Amniotic epithelial cell (primary cell): ENCODE measurements at places on chromosomes 3 and 15.

GRCh38 chr3:31014317-31015040, 120.0 kb upstream of the GADL1 start:
- no peak for DNase-seq

DNA sequence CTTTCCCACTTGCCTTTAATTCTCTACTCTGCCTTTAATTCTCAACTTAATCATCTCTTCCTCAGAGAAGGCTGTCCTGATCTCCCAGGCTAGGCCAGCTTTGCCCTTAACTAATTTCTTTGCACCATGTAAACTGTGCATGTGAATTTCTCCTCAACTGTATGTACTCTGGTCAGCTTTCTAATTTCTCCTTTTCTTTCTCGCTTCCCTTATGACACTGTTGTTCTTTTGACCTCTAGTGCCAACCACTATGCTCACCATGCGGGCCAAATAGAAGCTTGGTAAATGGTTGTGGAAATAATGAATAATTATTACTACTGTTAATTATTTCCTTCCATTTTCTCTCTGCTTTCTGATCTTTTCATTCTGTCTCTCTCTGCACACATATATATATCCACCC, 269.0 kb upstream of the CRBN start:
- DNase-seq, result no peak

DNA sequence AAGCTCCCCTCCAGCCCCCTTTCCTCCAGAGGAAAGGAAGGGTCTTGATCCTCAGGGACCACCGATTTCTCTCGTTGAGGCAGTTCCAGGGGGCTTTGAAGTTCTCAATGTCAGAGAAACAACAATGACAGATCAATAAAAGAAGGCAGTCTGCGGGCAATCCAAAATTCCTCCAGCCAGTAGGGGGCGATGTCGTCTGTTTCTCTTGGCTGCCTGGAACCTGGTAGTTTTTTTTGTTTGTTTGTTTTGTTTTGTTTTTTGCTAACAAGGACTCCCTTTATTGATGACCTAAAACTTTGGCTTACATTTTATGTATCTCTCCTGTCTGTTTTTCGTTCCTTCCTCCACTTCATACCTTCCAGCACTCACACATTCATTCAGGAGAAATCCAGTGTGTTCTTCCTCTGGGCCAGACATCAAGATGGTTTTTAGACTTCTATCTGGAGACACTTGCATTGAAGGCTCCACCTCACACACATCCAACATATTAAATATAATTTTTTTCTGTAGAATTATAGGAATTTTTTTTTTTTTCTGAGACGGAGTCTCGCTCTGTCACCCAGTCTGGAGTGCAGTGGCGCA, 276.6 kb downstream of the RPLP1 start:
- peak; percentile 11 for DNase-seq

GRCh38 chr15:51283026-51283425, 55.4 kb downstream of the CYP19A1 start:
- no peak for DNase-seq

DNA sequence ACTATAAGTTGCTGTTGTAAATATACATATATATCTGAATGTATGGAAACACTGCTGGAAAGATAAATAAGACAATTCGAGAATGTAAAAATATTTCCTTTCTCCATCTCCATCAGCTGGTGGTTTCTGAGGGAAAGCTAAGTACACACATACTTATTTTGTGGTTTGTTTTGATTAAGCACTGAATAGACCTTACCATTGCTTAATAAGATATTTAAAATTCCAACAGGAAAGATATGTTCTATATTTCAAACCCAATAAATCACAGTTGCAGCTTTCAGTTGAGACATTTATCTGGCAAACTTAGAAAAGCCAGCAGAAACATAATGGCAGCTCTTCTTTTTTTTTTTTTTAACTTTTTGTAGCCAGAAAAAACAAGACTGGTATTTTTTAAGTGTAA, 160.4 kb downstream of the VGLL3 start:
- DNase-seq, result peak; percentile 92

GRCh38 chr15:78264304-78265136, at the start of gene DNAJA4:
DNAJA4 (plus strand) TSS chr15:78264562; CDS start chr15:78264764, 202 bp downstream.
- peak; percentile 36 for DNase-seq

DNA sequence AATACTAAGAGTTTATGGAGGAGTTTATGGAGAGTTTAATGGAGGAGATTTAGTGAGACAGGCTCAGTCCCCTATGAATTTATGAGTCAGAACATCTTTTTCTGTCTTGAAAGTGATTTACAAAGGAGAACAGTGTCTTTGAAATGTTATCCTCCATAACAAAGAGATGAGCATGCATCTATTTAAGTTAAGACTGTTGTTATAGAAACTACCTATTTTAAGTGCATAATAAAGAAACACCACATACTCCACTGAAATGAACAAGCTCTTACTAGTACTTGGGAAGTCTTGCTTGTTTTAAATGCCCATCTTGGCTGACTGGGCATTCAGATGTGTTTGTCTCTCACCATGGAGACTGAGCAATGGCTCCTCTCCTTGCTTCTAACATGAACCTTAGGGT, 118.7 kb upstream of the ACP3 start:
- no peak for DNase-seq

GRCh38 chr3:61093364-61093763, 157.9 kb downstream of the FHIT start:
- no peak for DNase-seq

DNA sequence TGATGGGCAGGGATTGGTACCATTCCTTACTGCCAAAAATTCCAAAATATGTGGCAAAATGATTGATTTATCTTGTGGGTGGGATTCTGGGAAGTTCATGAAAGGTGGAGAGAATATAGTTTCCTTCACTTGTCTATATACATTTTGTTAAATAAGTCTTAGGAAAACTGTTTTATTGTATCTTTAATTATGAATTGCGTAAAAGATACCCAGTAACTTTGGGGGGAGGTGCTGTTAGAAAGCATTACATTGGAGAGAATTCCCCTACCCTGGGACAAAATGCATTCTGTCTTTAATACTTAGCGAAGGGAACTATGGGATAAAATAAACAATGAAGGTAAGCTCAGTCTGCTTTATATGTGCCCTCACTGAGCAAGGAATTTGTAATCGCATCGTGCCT, 4.6 kb downstream of the SETD5 start:
- DNase-seq, result no peak

DNA sequence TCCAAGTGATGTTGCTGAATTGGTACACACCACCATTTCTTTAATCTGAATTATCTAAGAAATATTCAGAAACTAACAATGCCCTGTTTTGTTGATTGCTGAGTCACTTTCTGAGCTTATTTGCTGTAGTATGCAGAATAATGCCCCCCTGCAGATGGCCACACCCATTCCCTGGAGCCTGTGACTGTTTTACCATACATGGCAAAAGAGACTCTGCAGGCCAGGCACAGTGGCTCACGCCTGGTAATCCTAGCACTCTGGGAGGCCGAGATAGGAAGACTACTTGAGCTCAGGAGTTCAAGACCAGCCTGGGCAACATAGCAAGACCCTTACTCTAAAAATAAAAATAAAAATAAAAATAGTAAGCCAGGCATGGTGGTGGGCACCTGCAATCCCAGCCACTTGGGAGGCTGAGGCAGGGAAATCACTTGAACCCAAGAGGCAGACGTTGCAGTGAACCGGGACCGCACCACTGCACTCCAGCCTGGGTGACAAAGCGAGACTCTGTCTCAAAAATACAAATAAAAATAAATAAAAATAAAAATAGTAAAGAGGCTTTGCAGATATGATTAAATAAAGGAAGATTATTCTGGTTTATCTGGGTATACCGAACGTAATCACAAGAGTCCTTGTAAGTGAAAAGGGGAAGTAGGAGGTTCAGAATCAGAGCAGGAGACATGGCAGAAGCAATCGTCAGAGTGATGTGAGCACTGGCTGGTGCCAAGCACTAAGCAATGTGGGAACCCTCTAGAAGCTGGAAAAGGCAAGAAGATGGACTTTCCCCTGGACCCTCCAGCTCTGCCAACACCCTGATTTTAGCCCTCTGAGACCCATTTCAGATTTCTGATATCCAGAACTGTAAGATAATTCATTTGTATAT, 19.0 kb downstream of the PCYT1A start:
- DNase-seq, result peak; percentile 81

DNA sequence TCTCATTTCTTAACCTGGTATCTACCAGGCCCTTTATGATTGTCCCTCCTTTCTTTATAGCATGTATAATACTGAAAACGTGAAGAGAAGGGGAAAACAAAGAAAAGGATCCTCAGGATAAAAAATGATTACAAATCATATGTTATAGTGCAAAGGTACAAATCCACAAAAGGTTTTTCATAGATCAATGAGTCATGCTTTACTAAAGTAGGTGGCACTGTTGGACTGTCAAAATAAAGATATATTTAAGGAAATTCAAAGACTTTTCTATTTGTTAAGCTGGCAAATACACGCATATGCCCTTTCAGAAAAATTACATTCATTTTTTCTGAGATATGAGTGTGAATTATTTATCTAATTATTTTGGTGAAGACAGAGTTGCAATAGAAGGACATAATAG, 151.6 kb downstream of the CADM2 start:
- no peak for DNase-seq

DNA sequence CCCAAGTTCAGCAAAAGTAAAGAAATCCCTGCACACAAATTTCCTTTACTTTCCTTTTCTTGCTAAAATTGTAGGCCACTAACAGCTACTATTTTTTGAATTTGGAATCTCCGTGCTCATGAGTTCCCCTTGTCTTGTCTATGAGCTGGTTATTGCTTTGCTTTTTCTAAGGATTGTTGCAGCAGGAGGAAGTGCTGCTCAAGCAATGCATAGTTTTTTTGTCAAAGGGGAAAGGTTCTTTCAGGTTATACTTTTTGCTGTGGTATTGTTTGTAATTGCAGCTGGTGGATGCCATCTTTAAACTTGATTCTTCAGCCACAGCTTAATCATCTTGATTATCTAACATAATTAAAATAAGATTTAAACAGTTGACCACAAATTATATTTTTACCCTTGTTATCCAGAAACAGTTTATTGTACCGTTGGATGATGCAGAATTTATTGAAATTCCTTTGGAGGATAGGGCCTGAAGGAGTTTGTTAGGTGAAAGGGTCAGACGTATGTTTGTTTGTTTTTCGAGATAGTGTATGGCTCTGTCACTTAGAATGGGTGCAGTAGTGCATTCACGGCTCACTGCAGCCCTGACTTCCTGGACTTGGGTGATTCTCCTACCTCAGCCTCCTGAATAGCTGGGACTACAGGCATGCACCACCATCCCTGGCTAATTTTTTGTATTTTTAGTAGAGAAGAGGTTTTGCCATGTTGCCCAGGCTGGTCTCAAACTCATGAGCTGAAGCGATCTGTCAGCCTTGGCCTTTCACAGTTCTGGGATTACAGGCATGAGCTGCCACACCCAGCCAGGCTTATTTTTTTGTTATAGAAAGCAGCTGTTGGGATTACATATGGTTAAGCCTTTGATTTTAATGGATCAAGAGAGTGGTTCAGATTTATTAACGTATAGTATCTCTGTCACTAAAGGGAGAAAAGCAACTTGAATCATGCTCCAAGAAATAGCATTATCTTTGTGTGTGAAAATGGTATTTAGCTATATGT, 11.7 kb downstream of the MGA start:
- no peak for DNase-seq

DNA sequence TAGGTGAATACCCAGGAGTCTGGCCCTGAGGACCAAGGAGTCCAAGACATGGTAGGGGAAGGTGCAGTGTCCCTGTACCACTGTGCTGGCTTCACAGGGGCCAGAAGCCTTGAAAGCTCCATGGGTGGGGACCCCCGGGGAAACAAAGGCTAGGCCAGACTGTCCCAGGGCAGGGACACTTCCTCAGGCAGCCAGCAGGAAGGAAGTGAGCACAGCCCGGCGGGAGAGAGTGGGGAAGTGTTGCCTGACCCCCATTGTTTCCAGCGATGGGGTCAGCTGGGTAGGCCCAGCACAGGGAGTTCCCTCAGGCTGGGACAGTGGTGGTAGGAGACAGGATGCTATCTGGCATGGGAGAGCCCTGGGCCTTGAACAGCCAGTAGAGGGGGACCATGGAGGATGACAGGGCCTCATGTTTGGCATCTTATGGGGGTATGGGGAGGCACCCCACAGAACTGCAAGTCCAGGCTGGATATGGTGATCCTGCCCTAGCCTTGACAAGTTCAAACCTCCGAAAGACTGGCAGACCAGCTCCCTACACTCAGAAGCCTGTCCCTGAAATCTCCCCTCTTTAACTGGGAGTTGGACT, 1.2 kb upstream of the HYAL2 start:
- DNase-seq, result no peak

GRCh38 chr3:41933154-41933676, 28.7 kb downstream of the ULK4 start:
- DNase-seq, result peak; percentile 90

- DNase-seq, result no peak
These were observed 267.0 kb downstream of the PLCL2 start for GRCh38 chr3:17151598-17152373.

GRCh38 chr3:149934524-149934923, 36.2 kb downstream of the PFN2 start:
- peak; percentile 83 for DNase-seq

DNA sequence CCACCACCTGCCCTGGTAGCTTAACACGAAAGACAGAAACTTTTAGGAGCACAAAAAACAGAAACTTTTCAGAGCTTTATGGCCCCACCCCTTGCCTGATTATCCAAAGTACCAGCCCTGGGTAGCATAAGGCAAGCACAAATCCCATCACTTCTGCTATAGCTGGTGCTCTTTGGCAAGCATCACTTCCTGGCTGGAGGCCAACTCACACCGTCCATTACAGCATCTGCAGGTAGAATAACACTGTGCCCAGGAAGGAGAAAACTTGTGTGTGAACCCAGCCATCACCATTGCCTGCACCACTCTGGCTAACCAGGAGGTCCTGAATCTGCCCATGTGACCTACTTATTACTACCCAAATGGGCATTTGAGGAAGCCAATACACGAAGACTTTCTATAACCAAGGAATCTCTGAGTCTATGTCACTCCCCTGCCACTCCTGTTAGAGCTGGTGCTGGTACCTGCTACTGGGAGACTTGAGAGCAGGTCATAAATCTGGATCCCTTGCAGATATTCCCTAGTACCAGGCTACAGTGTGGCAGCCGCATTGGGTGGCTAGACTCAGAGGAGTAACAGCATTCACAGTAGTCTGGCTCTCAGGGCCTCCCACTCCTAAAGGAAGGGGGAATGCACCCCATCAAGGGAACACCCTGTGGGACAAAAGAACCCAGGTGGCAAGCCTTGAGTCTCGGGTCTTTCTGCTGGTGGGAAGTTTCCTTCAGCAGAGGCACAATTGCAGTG, 73.3 kb upstream of the AKAP13 start:
- DNase-seq, result no peak

- DNase-seq, result no peak
These were observed 34.7 kb downstream of the SHC4 start for GRCh38 chr15:48928877-48929538.
